Activated CD4-positive, alpha-beta memory T cell treated with anti-CD3 and anti-CD28 coated beads, Interleukin-2, amount 10 ng/mL, durations not matched to agents 7 days and 5 days (primary cell): ENCODE measurements at places on chromosomes 12 and 14. TPM values are rescaled to one million over a fixed set of nuclear protein-coding genes. Genes with fewer than 3 reads are reported as not detected.

The PKP2 gene
- not detected for total RNA-seq

DNA sequence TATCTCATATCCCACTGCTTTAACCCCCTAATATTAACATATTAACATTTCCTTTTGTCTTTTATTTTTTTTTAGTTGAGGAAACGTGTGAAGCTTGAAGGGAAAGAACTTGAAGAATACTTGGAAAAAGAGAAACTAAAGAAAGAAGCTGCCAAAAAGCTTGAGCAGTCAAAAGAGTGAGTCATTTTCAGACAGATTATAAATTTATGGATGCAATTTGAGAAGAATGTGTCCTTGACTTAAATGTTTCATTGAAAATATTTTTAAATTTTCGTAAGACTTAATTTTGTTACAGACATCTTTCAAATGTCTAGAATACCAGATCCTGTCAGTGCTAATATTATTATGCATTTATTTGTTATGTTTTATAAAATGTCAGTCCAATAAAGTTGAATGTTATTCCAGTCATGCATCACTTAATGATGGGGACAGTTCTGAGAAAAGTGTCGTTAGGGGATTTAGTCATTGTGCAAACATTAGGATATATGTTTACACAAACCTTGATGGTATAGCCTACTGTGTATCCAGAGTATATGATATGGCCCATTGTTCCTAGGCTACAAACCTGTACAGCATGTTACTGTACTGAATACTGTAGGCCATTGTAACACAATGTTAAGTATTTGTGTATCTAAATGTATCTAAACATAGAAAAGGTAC is 32.6 kb downstream of the CPSF2 start:
- no peak for DNase-seq

- DNase-seq: no peak
Observed at GRCh38 chr14:42504433-42504832, 897.8 kb downstream of the LRFN5 start.

- DNase-seq: no peak
Observed at GRCh38 chr12:106722837-106723236, 51.6 kb upstream of the RIC8B start.

- no peak for DNase-seq
Observed at GRCh38 chr14:23127861-23128260, 8.8 kb upstream of the CEBPE start.

The ZNF891 gene
- total RNA-seq: 1.6 TPM

The GALNT4 gene
- 21.5 TPM for total RNA-seq
